Peyer's patch (tissue), 4 donors: ENCODE measurements at places on chromosomes 3 and 15. TPM values are rescaled to one million over a fixed set of nuclear protein-coding genes. Genes with fewer than 3 reads are reported as not detected.

DNA sequence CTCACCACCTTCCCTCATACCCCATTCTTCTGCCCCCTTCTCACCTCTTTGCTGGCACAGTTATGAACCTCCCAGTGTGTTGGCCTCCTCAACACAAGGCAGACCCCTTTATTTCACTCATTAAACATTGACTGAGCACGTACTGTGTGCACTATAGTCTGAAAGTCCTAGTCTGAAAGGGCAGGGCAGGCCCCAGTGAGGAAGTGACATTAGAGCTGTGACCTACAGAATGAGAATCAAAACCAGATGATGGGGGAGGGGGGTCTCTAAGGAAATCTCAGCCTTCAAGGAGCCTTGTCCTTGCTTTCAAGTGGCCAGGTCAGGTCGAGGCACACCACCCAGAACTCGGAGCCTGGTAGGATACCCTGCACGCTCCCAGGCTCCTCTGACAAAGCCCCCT is 3.5 kb downstream of the SLC28A1 start:
- peak overlapping the region; percentile 80 for H3K27ac ChIP-seq
- H3K27me3 ChIP-seq, result no peaks in the 10 kb centered on the region
- no peak overlapping the region for H3K4me3 ChIP-seq
- no peak for DNase-seq
- H3K4me1 ChIP-seq, result no peaks in the 10 kb centered on the region

DNA sequence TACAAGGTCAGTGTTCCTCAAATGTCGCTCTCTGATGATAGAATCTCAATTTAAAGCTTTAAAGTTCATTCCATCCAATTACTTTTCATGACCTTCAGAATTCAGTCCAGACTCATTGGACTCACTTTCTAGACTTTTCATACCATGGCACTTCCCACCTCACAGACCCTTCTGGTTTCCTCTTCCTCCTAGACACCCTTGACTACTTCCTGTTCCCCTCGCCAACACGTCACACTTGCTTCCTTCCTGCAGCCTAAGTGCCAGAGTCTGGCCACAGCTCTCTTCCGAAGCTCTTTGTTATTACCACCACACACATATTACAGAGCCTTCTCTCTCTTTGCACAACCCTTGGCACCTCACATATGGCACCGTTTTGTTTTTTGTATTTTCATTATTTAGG is 59.1 kb upstream of the UMPS start:
- no peak overlapping the region for H3K27ac ChIP-seq
- no peaks in the 10 kb centered on the region for H3K4me1 ChIP-seq
- peaks cover 57% of the 10 kb centered on the region for H3K36me3 ChIP-seq

DNA sequence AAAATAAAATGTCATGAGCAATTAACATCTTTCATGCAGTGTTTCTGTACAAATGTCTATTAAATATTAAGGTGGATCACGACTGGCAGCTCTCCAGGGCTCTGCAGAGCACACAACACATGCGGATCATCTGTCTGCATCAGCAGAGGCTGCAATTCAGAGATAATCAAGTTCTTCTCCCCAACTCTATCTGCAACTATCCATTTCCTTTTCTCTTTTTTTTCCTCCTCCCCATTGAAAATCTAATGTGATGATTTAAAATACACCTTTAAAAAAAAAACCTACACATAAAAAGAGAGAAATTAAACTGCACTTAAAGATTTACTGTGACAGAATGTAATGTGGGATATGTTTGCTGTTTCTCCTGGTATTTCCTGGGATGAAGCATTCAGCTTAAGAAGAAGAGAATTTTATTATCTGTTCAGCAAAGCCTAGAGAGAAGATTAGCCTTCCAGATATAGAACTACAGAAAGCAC is 352.6 kb upstream of the CCDC54 start:
- H3K27me3 ChIP-seq, result no peaks in the 10 kb centered on the region
- no peak overlapping the region for H3K27ac ChIP-seq
- DNase-seq, result no peak
- H3K36me3 ChIP-seq, result no peaks in the 10 kb centered on the region
- H3K4me3 ChIP-seq, result no peak overlapping the region

- no peak overlapping the region for H3K4me3 ChIP-seq
- peaks cover 5% of the 10 kb centered on the region for H3K4me1 ChIP-seq
- DNase-seq, result no peak
- H3K27ac ChIP-seq, result no peak overlapping the region
- peaks cover 32% of the 10 kb centered on the region for H3K36me3 ChIP-seq
- no peaks in the 10 kb centered on the region for H3K27me3 ChIP-seq
Measured at GRCh38 chr3:14441240-14441919, 39.0 kb downstream of the SLC6A6 start.

DNA sequence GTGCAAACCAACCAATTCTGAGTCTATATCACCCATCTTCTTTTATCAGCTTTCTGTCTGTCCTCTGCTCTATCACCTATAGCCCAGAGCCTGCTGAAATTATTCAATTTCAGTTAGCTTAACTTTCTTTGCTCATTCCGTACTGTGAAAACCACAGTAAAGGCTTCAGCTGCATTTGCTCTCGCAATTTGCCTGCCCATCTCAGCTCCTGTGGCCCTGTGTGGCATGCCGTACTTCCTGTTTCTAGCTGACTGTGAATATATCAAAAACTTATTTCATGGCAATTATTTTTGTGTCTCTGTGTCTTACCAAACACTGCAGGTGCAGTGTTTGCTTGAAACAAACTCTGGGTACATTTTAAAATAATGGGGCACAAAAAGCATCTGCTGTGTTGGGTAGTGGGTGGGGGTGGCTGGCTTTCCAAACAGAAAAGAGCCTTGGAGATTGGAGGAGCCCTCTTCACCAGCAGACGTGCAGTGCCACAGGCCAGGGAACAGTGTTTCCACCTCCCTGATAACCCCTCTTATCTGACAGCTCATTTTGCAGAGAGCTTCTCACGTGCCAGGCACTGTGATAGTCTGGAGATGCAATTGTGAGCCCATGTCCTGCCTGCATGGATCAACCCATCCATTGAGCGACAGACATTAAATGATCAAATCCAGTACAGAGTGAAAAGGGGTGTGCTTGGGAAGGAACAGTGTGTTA is 45.2 kb downstream of the GASK1A start:
- H3K36me3 ChIP-seq, result no peaks in the 10 kb centered on the region
- H3K27ac ChIP-seq, result peak overlapping the region; percentile 38
- no peak for DNase-seq
- no peaks in the 10 kb centered on the region for H3K27me3 ChIP-seq
- H3K4me1 ChIP-seq, result no peaks in the 10 kb centered on the region

DNA sequence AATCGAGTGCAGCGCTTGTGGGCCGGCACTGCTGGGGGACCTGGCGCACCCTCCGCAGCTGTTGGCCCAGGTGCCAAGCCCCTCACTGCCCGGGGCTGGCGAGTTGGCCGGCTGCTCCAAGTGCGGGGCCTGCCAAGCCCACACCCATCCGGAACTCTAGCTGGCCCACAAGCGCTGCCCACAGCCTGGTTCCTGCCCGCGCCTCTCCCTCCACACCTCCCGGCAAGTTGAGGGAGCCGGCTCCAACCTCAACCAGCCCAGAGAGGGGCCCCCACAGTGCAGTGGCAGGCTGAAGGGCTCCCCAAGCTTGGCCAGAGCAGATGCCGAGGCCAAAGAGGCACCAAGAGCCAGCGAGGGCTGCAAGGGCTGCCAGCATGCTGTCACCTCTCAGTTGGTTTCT is 73.4 kb downstream of the PLXNA1 start:
- no peak for DNase-seq
- H3K4me3 ChIP-seq, result no peak overlapping the region
- H3K27me3 ChIP-seq, result no peaks in the 10 kb centered on the region

DNA sequence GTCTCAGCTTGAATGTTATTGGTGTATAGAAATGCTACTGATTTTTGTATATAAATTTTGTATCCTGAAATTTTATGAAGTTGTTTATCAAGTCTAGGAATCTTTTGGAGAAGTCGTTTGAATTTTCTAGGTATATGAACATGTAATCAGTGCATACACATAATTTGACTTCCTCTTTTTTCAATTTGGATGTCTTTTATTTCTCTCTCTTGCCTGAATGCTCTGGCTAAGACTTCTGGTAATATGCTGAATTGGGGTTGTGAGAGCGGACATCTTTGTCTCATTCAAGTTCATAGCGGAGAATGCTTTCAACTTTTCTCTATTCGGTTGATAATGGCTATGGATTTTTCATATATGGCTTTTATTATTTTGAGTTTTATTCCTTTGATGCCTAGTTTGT is 100.9 kb upstream of the MCTP2 start:
- no peak overlapping the region for H3K27ac ChIP-seq
- H3K27me3 ChIP-seq, result no peaks in the 10 kb centered on the region
- DNase-seq, result no peak
- H3K4me1 ChIP-seq, result no peaks in the 10 kb centered on the region
- H3K4me3 ChIP-seq, result no peak overlapping the region

- no peaks in the 10 kb centered on the region for H3K36me3 ChIP-seq
- H3K4me1 ChIP-seq, result no peaks in the 10 kb centered on the region
- DNase-seq, result peak; percentile 56
Measured at GRCh38 chr3:10419637-10420232, 85.7 kb downstream of the ATP2B2 start.

The GPR15 gene
- total RNA-seq, result 26.4 TPM

DNA sequence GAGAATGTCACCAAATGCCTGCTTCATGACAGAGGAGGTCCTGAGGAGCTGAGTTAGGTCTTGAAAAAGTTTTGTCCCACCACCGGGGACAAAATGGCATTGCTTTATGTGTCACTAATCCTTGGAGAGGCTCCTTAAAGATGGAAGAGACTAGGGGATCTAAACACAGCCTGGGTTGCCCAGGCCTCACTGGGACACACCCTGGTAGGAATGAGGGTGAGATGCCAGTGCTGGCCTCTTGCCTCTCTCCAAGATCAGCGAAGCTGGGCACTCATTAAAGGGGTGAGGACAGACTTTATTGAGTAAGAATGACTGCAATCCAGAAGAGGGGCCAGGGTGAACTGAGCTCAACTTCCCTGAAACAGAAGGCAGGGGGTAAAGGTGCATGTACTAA is 58.5 kb upstream of the KLF13 start:
- H3K4me1 ChIP-seq, result peaks cover 47% of the 10 kb centered on the region
- no peak overlapping the region for H3K27ac ChIP-seq
- no peak overlapping the region for H3K4me3 ChIP-seq
- H3K36me3 ChIP-seq, result no peaks in the 10 kb centered on the region
- H3K27me3 ChIP-seq, result no peaks in the 10 kb centered on the region
- DNase-seq, result no peak

GRCh38 chr15:31587583-31587982 is 260.9 kb downstream of the KLF13 start:
- no peaks in the 10 kb centered on the region for H3K27me3 ChIP-seq
- no peaks in the 10 kb centered on the region for H3K36me3 ChIP-seq
- H3K27ac ChIP-seq, result no peak overlapping the region
- H3K4me1 ChIP-seq, result no peaks in the 10 kb centered on the region
- H3K4me3 ChIP-seq, result no peak overlapping the region

DNA sequence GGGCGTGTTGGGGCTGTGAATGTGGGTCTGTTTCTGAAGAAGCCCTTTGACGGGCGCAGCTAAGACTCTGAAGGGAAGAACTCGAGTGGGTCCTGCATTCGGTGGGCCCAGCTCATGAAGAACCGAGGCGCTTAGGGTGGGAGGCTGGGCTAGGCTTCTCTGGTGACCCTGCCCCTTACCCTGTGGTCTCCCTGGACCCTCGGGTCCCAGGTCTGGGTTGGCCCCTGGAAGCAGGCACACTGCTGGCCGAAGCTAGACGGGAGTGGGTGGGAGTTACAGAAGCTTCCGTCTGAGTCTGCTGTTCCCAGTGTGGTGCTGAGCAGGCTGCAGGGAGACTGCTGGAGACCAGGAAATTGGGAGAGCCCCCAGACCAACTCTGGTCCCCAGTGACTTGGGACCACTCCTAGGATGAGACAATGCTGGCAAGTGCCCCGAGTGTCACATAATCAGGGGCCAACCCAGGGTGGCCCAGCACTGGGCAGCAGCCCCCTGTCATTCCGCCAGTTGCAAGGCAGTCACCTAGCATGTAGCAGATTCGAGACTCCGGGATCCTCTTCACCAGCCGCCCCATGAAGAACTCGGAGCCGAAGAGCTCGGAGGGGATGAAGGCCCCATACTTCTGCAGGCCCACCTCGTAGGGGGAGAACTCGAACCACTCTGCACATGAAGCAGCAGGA is 16.7 kb upstream of the EHD4 start:
- H3K4me1 ChIP-seq, result no peaks in the 10 kb centered on the region
- DNase-seq, result no peak
- no peaks in the 10 kb centered on the region for H3K36me3 ChIP-seq
- H3K27ac ChIP-seq, result no peak overlapping the region
- H3K27me3 ChIP-seq, result no peaks in the 10 kb centered on the region

DNA sequence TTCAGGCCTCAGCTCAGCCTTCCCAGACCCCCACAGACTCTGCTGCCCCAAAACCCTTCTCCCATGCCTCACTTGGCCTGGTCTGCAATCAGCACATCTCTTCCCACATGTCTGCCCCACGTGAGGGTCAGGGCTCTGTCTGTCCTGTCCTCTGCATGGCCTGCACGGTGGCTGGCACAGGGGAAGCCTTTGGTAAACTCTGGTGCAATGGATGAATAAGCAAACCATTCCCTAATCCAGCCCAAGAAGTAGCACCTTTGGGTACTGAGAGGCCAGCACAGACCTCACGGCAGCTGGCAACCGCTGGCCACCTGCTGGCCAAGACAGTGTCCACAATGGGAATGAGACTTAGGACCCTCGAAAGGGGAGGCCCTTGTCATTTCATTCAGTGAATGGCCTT is 27.7 kb downstream of the ABTB1 start:
- H3K27ac ChIP-seq, result no peak overlapping the region
- H3K36me3 ChIP-seq, result no peaks in the 10 kb centered on the region
- H3K27me3 ChIP-seq, result no peaks in the 10 kb centered on the region
- H3K4me1 ChIP-seq, result peaks cover 38% of the 10 kb centered on the region

DNA sequence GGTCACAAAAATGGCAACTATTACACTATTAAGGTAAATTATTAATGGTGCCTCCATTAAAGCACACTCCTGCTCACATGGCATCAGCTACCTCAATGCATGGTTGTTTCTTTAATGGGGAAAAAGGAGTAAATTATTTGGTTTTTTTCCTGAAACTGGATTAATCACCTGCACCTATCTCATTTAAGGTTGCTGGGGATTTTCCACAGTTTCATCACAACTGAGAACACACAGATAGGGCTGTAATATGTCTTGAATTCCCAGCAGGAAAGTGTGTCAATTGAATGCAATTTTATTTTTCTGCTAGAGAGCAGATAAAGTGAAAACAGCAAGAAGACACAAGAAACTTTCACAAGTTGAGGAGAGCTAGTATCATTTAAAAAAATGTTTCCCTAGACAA is 36.4 kb downstream of the RFTN1 start:
- H3K27ac ChIP-seq, result peak overlapping the region; percentile 35
- H3K36me3 ChIP-seq, result no peaks in the 10 kb centered on the region
- peaks cover 9% of the 10 kb centered on the region for H3K4me1 ChIP-seq

DNA sequence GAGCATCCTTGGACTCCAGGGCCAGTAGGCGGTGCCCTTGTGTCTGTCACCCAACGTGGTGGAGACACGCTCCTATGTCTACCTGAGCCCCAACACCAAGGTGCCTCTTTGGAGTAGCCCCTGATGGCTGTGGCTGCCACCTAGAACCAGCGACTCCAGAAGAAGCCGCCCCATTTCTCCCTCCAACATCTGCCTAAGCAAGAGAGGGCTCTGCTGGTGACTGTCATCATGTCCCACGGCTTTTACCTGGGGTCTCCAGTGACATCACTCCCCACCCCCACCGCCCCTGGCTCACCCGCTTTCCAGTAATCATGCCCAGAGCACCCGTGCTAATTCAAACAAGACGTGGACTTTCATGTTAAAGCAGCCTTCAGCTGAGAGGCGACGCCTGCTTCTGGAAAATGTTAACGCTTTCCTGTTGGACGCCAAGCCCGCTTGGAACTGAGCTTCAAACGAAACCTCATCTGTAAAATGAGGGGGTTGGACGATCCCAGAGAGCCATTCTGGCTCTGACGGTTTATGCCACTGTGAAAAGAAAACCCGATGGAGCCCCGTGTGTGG is 57.0 kb downstream of the ISG20 start:
- no peak overlapping the region for H3K4me3 ChIP-seq
- no peaks in the 10 kb centered on the region for H3K4me1 ChIP-seq
- no peaks in the 10 kb centered on the region for H3K36me3 ChIP-seq
- no peaks in the 10 kb centered on the region for H3K27me3 ChIP-seq
- DNase-seq, result no peak
- no peak overlapping the region for H3K27ac ChIP-seq

The CLRN1 gene
- not detected for total RNA-seq
